ENCODE measurements at places on chromosomes 3 and 15.

DNA sequence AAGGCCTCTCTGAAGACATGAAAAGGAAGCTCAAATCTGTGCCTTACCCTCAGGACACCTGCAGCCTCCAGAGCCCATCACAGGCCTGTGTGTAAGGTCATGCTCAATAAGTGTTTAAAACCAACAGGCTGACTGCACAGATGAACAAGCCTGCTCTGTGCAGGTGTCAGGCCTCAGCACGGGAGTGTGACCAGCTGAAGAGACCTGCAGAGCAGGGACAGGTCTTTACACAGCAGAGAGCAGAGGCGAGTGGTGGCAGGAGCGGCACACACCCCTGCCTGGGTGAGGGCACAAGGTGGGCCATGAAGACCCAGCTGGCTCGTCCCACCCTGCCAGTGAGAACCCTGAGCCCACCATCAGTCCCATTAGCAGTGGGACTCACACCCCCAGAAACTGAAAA, 56.9 kb downstream of the ROPN1B start:
- no peak for DNase-seq

DNA sequence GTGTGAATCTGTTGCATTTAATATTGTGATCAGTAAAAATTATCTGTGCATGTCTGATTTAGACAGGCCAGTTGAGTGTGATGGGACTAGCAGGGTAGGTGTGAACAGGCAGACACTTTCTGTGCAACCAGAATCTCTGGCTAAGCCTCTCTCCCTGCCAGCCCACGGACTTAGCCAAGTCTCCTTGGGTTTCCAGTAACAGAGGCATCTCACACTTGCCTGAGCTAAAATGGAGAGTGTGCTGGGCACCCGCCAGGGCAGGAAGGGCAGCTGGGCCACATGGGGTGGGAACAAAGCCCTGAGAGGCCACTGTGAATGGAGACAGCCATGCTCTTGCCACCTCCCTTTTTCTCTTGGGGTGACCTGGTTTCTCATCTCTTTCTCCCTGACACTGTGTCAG, 12.5 kb upstream of the RPS27L start:
- no peak for DNase-seq

GRCh38 chr3:144677103-144677502, 705.5 kb downstream of the DIPK2A start:
- DNase-seq = peak; percentile 67

- no peak for DNase-seq
Observed at GRCh38 chr3:124592658-124593441, 137.4 kb upstream of the UMPS start.

DNA sequence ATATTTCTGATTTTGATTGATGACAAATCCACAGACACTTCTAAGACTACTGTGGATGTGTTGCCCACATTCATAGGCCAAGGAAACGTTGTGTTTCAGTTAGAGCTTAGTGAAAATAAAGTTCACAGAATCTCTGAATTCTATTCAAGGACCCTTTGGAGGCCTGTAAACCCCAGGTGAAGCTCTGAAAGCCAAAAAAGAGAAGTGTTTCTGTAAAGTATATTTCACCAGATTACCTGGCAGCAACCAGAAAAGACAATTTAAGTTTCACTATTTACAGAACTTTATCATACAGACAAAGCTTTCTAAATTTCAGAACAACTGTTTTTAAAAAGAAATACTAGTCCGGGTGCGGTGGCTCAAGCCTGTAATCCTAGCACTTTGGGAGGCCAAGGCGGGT, 2.6 kb downstream of the CLPX start:
- no peak for DNase-seq

DNA sequence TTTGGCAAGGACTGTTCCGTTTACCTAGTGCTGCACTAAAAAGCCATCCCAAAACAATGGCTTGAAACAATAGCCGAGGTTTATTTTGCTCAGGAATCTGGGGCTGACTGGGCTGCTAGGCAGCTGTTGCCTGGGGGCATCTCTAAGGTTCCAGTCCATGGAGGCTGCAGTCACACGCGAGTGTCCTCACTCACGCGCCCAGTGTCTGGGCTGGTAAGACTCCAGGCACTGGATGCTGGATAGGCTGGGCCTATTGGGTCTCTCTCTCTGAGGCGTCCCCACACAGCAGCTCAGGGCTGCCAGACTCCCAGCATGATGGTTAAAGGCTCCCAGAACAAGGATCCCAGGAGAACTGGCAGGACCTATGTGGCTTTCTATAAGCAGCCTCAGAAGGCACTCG, 34.2 kb downstream of the ALS2CL start:
- peak; percentile 32 for DNase-seq

DNA sequence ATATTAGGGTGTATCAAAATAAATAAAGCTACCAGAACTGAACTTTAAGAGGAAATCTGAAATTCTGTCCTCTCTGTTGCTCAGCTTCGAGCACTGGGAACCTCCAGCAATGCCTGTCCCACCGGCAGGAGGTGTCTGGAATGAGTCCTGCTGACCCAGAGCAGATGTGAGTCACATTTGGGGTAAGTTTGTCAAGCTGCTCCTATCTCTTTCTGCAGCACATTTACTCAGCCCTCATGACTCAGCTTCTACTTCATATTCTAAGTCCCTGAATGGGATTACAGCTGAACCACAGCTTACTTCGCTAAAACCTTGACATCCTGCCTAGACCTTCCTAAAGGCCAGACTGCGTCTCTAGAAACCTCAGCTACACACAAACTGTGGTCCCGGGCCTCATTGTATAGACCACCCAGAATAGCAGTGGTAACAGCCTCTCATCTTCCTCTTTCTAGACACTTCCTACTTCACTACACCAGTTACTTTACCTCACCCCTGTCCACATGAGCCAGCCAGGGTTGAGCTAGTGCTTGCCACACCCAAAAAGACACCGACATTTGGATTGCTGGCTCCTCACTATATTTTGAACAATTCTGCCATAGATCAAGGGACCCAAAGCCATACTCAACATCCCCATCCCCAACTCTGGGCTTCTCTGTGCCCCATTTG, 109.6 kb upstream of the TMCO5A start:
- peak; percentile 97 for DNase-seq

- no peak for DNase-seq
Observed at GRCh38 chr3:46811615-46812236, 51.5 kb downstream of the MYL3 start.

DNA sequence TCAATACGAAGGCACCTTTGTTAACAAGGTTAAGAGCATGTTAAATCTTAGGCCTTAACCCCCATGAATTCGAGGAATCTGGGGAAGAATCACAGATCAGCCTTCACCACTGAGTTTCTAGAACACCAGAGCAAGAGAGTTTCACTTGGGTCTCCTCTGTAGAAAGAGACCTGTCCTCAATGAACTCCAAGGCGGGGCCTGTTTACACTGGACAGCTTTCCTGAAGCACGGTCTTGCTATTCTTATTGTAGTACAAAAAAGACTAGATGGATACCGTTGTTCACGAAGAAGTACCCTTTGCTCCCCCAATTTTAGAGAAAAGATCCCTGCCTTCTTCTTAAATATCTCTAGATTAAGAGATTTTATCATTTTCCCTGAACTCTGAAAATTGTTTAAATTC, 64.9 kb downstream of the USF3 start:
- no peak for DNase-seq

DNA sequence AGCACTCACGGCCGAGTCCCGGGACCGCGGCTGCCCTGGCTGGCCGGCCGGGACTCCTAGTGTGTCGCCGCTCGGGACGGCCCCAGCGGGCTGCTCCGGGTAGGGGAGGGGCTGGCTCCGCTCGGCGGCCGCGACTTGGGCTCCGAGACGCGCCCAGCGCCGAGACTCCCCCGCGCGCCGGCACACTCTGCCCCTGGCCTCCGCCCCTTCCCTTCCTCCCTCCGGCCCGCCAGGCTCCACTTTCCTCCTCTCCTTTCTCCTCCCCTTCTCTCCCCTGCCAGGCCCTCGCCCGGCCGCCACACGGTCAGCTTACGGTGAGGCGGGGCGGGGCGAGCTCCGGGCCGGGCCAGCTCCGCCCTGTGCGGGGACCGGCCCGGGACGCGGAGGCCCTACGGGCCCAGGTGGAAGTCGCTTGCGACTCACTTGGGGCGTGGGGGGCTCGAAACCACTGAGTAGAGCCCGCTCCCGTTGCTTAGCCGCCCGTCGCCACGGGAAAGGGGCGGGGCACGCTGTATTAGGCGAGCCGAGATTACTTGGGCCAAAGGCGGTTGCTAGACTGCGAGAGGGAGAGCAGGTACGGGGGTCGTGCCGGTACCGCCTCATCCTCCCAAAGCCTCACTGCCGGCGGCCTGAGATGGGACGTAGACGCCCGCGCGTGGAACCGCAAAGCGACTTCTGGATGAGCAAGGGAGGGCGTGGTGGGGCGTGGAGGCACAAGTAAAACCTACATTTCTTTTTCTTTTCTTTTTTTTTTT, at the start of gene ITGB5:
Gene ITGB5 (minus strand): TSS at position 189 of the 755 bp plus-strand sequence. CDS start 365 bp downstream, outside the sequence.
- peak; percentile 88 for DNase-seq

GRCh38 chr3:130857336-130858026, 36.4 kb upstream of the ATP2C1 start:
- DNase-seq = no peak

GRCh38 chr3:31421314-31422048, 111.2 kb upstream of the STT3B start:
- no peak for DNase-seq

DNA sequence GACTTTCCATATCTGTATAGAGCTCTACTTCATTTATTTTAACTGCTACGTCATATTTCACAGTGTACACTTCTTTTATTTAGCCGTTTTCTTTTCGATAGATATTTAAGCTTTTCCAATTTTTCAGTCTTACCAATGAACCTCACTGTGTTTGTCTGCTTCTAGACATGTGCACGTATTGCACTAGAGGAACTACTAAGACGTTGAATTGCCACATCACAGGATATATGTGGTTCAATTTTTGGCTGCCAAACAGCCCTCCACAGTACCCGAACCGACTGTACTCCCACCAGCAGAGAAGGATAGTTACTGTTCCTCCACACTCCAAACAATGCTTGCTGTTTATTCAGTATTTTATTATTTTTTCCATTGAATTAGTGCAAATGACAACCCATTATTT, 2.0 kb downstream of the NR1I2 start:
- DNase-seq = no peak

- no peak for DNase-seq
Observed at GRCh38 chr3:177135841-177136492, 61.3 kb downstream of the TBL1XR1 start.

- peak; percentile 57 for DNase-seq
Observed at GRCh38 chr15:25437777-25438600, 835 bp downstream of the UBE3A start.

DNA sequence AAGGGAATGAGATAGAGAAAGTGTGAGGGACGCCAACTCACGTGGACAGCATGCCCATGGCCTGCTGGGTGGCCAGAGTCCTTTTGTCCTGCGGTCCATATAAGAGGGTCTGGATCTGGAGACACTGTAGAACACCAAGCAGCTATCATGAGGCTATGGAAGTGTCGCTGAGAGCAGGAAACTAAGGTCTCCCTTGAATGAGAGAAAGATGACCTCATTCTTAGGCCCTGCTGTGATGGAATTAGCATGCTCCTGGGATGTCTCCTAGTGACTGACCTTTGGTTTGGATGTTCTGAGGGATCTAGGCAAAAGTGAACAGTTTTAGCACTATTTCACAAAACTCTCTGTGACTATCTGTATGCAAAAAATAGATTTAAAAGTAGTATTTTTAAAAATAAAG, 34.4 kb downstream of the SYNM start:
- peak; percentile 29 for DNase-seq

GRCh38 chr3:65729973-65730372, 308.7 kb downstream of the MAGI1 start:
- DNase-seq = peak; percentile 56

- peak; percentile 70 for DNase-seq
Observed at GRCh38 chr3:78879295-78879860, 888.4 kb downstream of the ROBO1 start.

DNA sequence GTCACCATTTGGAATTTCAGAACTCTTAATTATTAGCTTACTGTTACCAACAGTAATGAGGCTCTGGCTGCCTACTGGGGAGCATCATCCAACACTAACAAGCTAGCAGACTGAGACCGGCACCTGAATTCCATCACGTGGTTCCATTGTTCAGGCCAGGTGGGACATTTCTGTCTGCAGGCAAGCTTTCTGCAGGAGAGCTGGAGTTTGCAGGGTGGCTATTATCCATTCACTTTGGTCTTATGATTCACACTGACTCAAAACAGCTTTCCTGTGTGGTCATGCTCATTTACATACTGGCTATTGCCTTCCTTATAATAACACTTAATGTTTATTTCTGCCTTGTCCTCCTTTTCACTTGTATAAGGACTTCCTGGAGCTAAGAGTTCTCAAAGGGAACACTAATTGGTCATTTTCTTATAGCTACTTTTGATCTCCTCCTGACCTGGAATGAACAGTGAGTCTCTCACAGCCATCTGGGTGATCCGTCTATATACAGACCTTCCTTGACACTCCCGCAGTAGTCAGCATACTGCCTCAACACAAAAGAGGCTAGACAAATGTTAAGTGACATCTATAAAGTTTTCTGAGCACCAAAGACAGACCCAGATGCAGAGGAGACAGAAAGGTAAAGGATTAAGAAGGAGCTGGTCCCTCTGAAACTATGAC, 695.4 kb downstream of the FHIT start:
- peak; percentile 59 for DNase-seq

GRCh38 chr3:187130346-187131066, 8.8 kb downstream of the RPL39L start:
- DNase-seq = peak; percentile 22

- peak; percentile 74 for DNase-seq
Observed at GRCh38 chr3:23612296-23612891, 193.4 kb upstream of the UBE2E1 start.

DNA sequence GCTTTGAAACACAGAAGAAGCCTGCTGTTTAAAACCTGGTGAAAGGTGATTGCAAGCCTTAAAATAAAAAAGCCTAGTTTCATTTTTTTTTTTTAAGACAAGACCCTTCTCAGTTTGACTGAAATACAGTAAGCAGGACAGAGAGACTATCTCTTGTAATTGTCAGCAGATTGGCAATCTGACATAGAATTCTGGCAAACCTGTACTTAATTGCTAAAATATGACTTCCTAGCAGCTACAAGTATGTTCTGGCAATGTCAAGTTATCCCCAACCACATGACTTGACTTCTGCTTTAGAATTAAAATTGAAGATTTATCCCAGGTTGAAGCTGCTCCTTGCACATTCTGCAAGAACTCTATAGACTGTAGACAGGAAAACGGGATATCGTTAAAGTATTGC, 232.8 kb upstream of the NR2F2 start:
- DNase-seq = no peak

DNA sequence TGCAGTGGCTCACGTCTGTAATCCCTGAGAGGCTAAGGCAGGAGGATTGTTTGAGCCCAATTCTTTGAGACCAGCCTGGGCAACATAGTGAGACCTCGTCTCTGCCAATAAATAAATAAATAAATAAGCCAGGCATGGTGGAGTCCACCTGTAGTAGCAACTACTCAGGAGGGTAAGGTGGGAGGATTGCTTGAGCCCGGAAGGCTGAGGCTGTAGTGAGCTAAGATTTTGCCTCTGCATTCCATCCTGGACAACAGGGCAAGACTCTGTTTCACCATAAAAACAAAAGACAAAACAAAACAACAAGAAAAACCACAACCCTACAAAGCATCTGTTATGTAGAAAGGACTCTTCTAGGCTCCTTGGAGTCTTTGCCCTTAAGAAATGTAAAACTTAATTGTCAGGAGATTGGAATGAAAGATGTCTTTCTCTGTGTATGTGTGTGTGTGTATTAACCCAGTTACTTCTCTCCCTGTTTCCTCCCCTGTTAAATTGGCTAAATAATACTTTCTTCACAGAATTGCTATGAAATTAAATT, 9.5 kb downstream of the NECTIN3 start:
- peak; percentile 58 for DNase-seq

- DNase-seq = peak; percentile 11
Observed at GRCh38 chr15:99506399-99506798, 59.4 kb upstream of the MEF2A start.

GRCh38 chr15:38588672-38589071, 24.1 kb upstream of the RASGRP1 start:
- no peak for DNase-seq

- DNase-seq = no peak
Observed at GRCh38 chr15:90055182-90055581, 47.1 kb downstream of the IDH2 start.

Measured in fibroblast of skin of back (primary cell).